Stomach (tissue), 19 donors: ENCODE measurements at places on chromosomes 3 and 15. TPM values are rescaled to one million over a fixed set of nuclear protein-coding genes. Genes with fewer than 3 reads are reported as not detected.

GRCh38 chr3:54014067-54014466 lies 108.3 kb upstream of the CACNA2D3 start:
- no peak overlapping the region for H3K27ac ChIP-seq
- no peaks in the 10 kb centered on the region for H3K36me3 ChIP-seq
- H3K27me3 ChIP-seq, result no peaks in the 10 kb centered on the region
- no peak for DNase-seq
- no peaks in the 10 kb centered on the region for H3K4me1 ChIP-seq

GRCh38 chr3:132569153-132569552 lies 27.9 kb upstream of the ACKR4 start:
- H3K4me1 ChIP-seq, result no peaks in the 10 kb centered on the region
- no peak overlapping the region for H3K4me3 ChIP-seq
- no peak for DNase-seq
- H3K27ac ChIP-seq, result no peak overlapping the region
- no peaks in the 10 kb centered on the region for H3K27me3 ChIP-seq

DNA sequence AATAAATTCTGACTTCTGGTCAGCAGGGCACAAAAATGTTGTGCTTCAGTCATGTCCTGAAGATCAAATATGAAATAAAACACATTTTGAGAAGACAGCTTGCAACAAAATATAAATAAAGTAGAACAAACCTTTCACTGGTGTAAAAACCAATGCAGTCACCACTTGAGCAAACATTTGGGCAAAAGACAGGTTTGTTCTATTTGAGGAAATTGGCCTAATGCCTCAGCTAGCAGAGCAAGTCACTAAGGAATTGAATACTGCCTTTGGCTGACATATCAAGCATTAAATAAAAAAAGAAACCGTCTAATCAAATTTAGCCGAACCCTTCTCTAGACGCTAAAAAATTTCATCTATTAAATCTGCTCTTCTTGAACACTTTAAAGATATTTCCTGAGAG lies 475.4 kb upstream of the CNTN3 start:
- no peak overlapping the region for H3K4me3 ChIP-seq
- no peak for DNase-seq
- no peaks in the 10 kb centered on the region for H3K27me3 ChIP-seq
- no peak overlapping the region for H3K27ac ChIP-seq

DNA sequence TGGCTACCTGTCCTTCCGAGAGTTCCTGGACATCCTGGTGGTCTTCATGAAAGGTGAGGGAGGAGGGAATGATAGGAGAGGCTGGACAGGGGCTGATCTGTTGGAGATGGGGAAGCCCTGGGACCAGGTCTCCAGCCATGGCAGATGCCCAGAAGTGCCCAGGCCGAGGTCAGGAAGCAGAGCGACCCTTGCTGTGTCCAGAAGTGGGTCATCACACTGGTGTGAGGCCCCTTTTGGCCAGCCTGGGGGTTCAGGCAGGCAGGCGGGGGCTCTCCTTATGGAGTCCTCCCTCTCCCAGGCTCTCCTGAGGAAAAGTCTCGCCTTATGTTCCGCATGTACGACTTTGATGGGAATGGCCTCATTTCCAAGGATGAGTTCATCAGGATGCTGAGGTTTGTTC lies 17.8 kb downstream of the DUOX1 start:
- peaks cover 19% of the 10 kb centered on the region for H3K36me3 ChIP-seq
- no peak overlapping the region for H3K4me3 ChIP-seq
- H3K27me3 ChIP-seq, result no peaks in the 10 kb centered on the region
- H3K4me1 ChIP-seq, result no peaks in the 10 kb centered on the region

DNA sequence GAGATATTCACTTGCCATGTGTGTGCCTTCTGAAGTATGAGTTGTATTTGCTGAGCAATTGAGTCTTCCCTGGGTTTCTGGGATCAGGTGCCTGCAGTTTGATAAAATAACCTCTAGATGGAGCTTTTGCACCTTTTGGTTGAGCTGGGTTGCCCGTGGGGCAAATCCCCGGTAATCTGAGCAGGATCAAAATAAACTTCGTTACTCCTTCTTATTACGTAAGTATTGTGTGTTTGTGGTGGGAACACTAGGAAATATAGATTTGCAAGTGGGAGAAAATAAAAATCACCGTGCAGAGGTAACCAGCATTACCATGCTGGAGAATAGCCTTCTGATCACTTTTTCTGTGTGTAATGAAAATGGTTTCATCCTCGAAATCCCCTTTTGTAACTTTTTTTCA lies 277.4 kb upstream of the NR2E3 start:
- DNase-seq, result no peak
- H3K27ac ChIP-seq, result no peak overlapping the region
- no peaks in the 10 kb centered on the region for H3K27me3 ChIP-seq
- no peaks in the 10 kb centered on the region for H3K36me3 ChIP-seq

GRCh38 chr3:182393830-182394367 lies 399.4 kb upstream of the ATP11B start:
- no peak overlapping the region for H3K27ac ChIP-seq
- H3K4me1 ChIP-seq, result no peaks in the 10 kb centered on the region
- no peaks in the 10 kb centered on the region for H3K27me3 ChIP-seq
- H3K36me3 ChIP-seq, result no peaks in the 10 kb centered on the region
- H3K4me3 ChIP-seq, result no peak overlapping the region
- no peak for DNase-seq

- H3K27me3 ChIP-seq, result no peaks in the 10 kb centered on the region
- H3K4me3 ChIP-seq, result no peak overlapping the region
- peaks cover 7% of the 10 kb centered on the region for H3K4me1 ChIP-seq
- H3K27ac ChIP-seq, result no peak overlapping the region
- H3K36me3 ChIP-seq, result peaks cover 41% of the 10 kb centered on the region
Measured at GRCh38 chr3:183868796-183869195, 15.9 kb downstream of the PARL start.

GRCh38 chr3:128348805-128349531 lies 117.7 kb downstream of the DNAJB8 start:
- no peak overlapping the region for H3K4me3 ChIP-seq
- H3K27ac ChIP-seq, result no peak overlapping the region
- no peaks in the 10 kb centered on the region for H3K27me3 ChIP-seq
- DNase-seq, result no peak

- no peak overlapping the region for H3K27ac ChIP-seq
- DNase-seq, result no peak
- no peaks in the 10 kb centered on the region for H3K27me3 ChIP-seq
- H3K36me3 ChIP-seq, result no peaks in the 10 kb centered on the region
- H3K4me1 ChIP-seq, result no peaks in the 10 kb centered on the region
- H3K4me3 ChIP-seq, result no peak overlapping the region
Measured at GRCh38 chr3:170565495-170565894, 20.4 kb downstream of the SLC7A14 start.

GRCh38 chr3:114213627-114214541 lies 23.5 kb downstream of the ZNF80 start:
- H3K36me3 ChIP-seq, result no peaks in the 10 kb centered on the region
- H3K4me1 ChIP-seq, result no peaks in the 10 kb centered on the region
- H3K27me3 ChIP-seq, result no peaks in the 10 kb centered on the region
- H3K4me3 ChIP-seq, result no peak overlapping the region
- H3K27ac ChIP-seq, result peak overlapping the region; percentile 58
- peak; percentile 60 for DNase-seq

GRCh38 chr3:126061301-126062032 lies 22.5 kb downstream of the SLC41A3 start:
- H3K27ac ChIP-seq, result no peak overlapping the region
- no peak for DNase-seq
- H3K4me3 ChIP-seq, result no peak overlapping the region
- peaks cover 14% of the 10 kb centered on the region for H3K36me3 ChIP-seq

GRCh38 chr15:37291920-37292319 lies 191.6 kb upstream of the MEIS2 start:
- DNase-seq, result peak; percentile 53
- no peaks in the 10 kb centered on the region for H3K36me3 ChIP-seq
- H3K4me3 ChIP-seq, result no peak overlapping the region
- no peaks in the 10 kb centered on the region for H3K27me3 ChIP-seq

DNA sequence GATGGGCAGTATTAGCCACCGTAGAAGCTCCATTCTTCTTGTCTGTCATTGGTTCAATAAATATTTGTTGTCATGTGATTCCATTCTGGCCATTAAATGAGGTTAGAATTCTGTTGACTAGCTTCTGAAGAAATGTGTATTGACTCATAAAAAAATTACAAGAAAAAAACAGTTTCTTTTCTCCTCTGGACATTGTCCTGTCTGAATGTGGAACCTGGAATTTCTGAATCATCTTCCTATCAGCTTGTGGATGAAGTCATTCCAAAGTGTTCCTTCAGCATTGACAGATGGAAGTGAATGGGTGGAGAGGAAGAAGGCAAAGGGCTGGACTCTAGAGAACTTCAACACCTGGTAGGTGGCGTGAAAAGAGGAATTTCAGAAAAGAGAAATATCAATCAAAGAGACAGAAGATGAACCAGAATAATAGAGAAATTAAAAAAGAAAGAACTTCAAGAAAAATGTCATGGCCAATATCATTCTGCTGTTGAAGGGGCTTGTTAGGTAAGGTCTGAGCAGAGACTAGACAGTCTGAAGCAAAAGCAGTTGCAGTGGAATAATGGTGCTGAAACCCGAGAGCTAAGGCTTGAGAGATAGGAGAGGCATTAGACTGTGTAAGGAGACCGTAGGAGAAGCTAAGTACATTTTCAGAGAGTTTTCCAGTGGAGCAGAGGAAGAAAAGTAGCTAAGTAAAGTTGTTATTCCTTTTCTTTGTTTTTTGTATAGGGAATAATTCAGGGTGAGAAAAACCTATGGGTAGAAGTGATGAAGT lies 806.6 kb downstream of the SQOR start:
- H3K4me1 ChIP-seq, result no peaks in the 10 kb centered on the region
- no peaks in the 10 kb centered on the region for H3K27me3 ChIP-seq
- H3K27ac ChIP-seq, result no peak overlapping the region
- H3K4me3 ChIP-seq, result no peak overlapping the region

DNA sequence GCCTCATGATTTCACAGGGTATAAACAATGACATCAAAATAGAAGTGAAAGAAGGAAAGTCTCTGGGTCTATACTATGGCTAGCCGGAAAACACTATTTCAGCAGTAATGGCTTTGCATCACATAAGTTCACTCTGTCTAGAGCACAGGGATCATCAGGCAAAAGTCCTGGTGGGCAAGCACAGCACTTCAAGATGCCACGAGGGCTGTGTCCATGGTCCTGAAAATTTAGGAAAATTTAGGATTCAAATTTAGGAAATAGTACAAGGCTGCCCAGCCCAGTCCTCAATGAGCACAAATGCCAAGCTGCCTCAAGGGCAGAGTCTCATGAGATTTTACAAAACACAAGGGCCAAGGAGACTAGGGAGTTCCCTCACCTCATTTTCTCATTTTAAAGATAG lies 54.1 kb downstream of the RORA start:
- H3K4me3 ChIP-seq, result no peak overlapping the region
- H3K27me3 ChIP-seq, result no peaks in the 10 kb centered on the region
- no peak for DNase-seq

GRCh38 chr15:32679298-32679690 lies 37.8 kb downstream of the SCG5 start:
- H3K4me3 ChIP-seq, result no peak overlapping the region
- H3K4me1 ChIP-seq, result peaks cover 18% of the 10 kb centered on the region
- no peaks in the 10 kb centered on the region for H3K36me3 ChIP-seq
- no peak overlapping the region for H3K27ac ChIP-seq

- H3K27ac ChIP-seq, result no peak overlapping the region
- H3K4me3 ChIP-seq, result no peak overlapping the region
- DNase-seq, result no peak
Measured at GRCh38 chr15:51714162-51714561, 23.3 kb downstream of the LYSMD2 start.

- H3K4me1 ChIP-seq, result peaks cover 5% of the 10 kb centered on the region
- peak; percentile 83 for DNase-seq
- no peaks in the 10 kb centered on the region for H3K36me3 ChIP-seq
- no peak overlapping the region for H3K27ac ChIP-seq
Measured at GRCh38 chr3:139111392-139112229, 66.9 kb upstream of the PRR23C start.

- no peak overlapping the region for H3K27ac ChIP-seq
- no peaks in the 10 kb centered on the region for H3K4me1 ChIP-seq
- DNase-seq, result no peak
- no peaks in the 10 kb centered on the region for H3K27me3 ChIP-seq
- H3K4me3 ChIP-seq, result no peak overlapping the region
- H3K36me3 ChIP-seq, result no peaks in the 10 kb centered on the region
Measured at GRCh38 chr3:49636883-49637609, 37.1 kb upstream of the APEH start.

DNA sequence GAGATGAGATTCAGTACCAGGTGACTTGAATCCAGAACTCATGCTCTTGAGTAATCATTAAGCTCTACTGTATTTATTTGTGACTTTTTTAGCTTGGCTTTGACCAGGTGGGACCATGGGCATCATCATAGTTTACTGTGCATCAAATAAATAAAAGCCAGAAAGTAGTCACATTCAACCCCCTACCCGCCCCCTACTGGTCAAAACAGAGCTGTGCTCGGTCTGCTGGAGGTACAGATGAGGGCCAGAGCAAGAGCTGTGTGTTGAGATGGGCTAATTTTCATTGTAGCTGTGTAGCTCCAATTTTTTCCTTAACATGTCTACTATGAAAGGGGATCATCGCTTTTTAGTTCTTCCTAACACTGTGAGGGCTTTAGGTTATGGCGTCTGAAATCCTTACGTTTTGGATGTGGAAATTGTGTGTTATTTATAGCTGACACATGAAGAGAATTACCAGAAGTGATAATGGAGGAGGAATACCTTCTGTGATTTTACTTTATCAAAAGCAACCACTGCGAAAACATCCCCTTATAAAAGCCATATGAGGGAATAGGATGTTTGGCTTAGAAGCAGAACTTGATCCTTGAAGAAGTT lies 375.1 kb downstream of the PTPRG start:
- no peaks in the 10 kb centered on the region for H3K4me1 ChIP-seq
- no peak overlapping the region for H3K27ac ChIP-seq
- no peak for DNase-seq
- no peaks in the 10 kb centered on the region for H3K27me3 ChIP-seq

DNA sequence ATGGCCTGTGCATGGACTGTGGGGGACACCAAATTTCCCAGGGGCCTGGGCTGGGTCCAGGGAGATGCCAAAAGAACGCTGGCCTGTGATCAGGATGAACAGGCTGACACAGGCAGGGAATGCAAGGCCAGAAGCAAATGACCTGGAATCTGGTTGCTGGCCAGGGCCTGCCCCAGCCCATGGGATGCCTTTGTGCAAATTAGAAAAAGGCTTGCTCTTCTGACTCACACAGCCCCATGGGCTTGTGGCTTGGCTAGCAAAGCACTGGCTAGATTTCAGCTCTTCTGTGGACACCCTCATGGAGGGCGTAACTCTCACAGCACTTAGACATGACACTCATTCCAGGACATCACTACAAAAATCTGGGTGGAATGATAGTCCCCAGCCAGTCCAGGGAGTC lies 356.0 kb downstream of the SHQ1 start:
- H3K36me3 ChIP-seq, result no peaks in the 10 kb centered on the region
- no peaks in the 10 kb centered on the region for H3K27me3 ChIP-seq
- no peak overlapping the region for H3K27ac ChIP-seq
- no peak for DNase-seq

GRCh38 chr3:127171320-127171719 lies 21.6 kb upstream of the PRR23E start:
- no peaks in the 10 kb centered on the region for H3K36me3 ChIP-seq
- H3K27me3 ChIP-seq, result no peaks in the 10 kb centered on the region
- H3K4me3 ChIP-seq, result no peak overlapping the region
- no peak for DNase-seq

Gene ROBO2
- 0.25 TPM for polyA plus RNA-seq

Gene IL12A
- polyA plus RNA-seq, result 2.5 TPM

Gene DOCK3
- polyA plus RNA-seq, result 0.06 TPM

Gene RAMAC
- 37.0 TPM for polyA plus RNA-seq

Gene FAM131A
- polyA plus RNA-seq, result 12.5 TPM

Gene CA12
- 22.8 TPM for polyA plus RNA-seq

Gene RFX7
- 1.6 TPM for polyA plus RNA-seq

Gene CDHR4
- not detected for polyA plus RNA-seq

Gene MORC1
- polyA plus RNA-seq, result not detected

Gene ULK3
- 24.0 TPM for polyA plus RNA-seq

Gene GATM
- polyA plus RNA-seq, result 52.8 TPM

Gene VWA5B2
- 2.4 TPM for polyA plus RNA-seq

Gene SCG3
- polyA plus RNA-seq, result 0.93 TPM

Gene SAMMSON
- 0.87 TPM for polyA plus RNA-seq

Gene TGM4
- not detected for polyA plus RNA-seq
